Fibroblast of the aortic adventitia (primary cell): ENCODE measurements at places on chromosomes 4 and X. TPM values are rescaled to one million over a fixed set of nuclear protein-coding genes. Genes with fewer than 3 reads are reported as not detected.

Gene GAGE1
- total RNA-seq, result not detected in 2 replicates

Gene IL13RA2
- 21.8 and 213 TPM in 2 replicates for total RNA-seq

Gene MRFAP1
- 142 and 482 TPM in 2 replicates for total RNA-seq

Gene TLR10
- not detected in 2 replicates for total RNA-seq

Gene IL13RA1
- 52.7 and 66.8 TPM in 2 replicates for total RNA-seq

Gene RADX
- total RNA-seq, result 7.5 and 18.8 TPM in 2 replicates

Gene NPY2R
- 0.27 TPM in 1 of 2 replicates, not detected in the other for total RNA-seq

Gene SPANXN4
- not detected in 2 replicates for total RNA-seq

Gene TBC1D8B
- 17.1 and 17.3 TPM in 2 replicates for total RNA-seq

Gene PCYT1B
- 0.27 and 0.74 TPM in 2 replicates for total RNA-seq

Gene REPS2
- 0.82 and 1.7 TPM in 2 replicates for total RNA-seq

Gene SERTM2
- total RNA-seq, result not detected in 2 replicates

Gene VSIG4
- total RNA-seq, result not detected in 2 replicates

Gene ACSL1
- 26.2 and 26.3 TPM in 2 replicates for total RNA-seq

Gene MAGED4
- total RNA-seq, result 13.7 and 14.7 TPM in 2 replicates

Gene FAM184B
- not detected in 2 replicates for total RNA-seq

Gene PLP1
- 2.3 TPM in 1 of 2 replicates, not detected in the other for total RNA-seq

Gene FGF13
- 5.6 and 26.5 TPM in 2 replicates for total RNA-seq

Gene PPP2R2C
- total RNA-seq, result 0.49 TPM in 1 of 2 replicates, not detected in the other

Gene CC2D2A
- 41.0 and 52.9 TPM in 2 replicates for total RNA-seq
